ENCODE measurements at places on chromosomes 12 and 14.

- DNase-seq, result no peak
Observed at GRCh38 chr12:31828071-31828470, 99.2 kb upstream of the AMN1 start.

GRCh38 chr12:122955156-122955555 lies 11.1 kb downstream of the ABCB9 start:
- peak; percentile 3 for DNase-seq

DNA sequence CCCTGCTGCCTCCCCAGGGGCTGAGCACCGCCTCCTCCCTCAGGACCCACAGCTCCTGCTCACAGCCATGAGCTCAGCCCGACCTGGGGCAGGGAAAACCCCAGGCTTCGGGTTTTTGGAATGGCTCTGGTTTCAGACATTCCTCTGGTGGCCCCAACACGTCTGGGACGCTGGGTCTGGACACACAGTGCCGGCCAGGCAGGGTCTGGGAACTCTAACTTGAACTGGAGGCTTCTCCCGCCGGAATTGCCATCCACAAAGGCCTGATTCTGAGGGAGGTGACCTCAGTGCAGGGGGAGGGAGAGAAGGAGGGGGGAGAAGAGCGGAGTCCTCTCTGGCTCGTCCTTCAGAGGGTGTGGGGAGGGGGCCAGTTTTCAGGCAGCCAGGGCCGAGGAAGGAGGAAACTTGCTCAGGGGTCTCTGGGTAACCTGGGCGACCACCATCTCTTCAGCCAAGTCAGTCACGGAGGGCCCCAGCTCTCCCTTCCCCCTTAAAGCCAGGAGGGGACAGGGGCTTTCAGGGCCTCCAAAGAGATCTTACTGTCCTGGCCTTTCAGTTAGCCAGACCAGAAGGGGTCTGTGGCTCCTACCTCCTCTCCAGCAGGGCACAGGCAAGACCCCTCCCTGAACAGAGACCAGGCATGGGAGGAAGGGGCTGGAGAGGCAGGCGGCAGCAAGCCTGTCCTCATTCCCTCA lies 19.4 kb downstream of the NCKAP5L start:
- no peak for DNase-seq

GRCh38 chr12:68344126-68344525 lies 12.0 kb upstream of the MDM1 start:
- DNase-seq, result no peak

GRCh38 chr12:15897433-15897832 lies 13.7 kb upstream of the DERA start:
- no peak for DNase-seq

GRCh38 chr12:6784296-6784695 lies 5.0 kb upstream of the CD4 start:
- no peak for DNase-seq
